Left renal cortex interstitium (tissue), 4 donors: ENCODE measurements at places on chromosomes 5 and 9.
A peak's percentile ranks its signal among the peaks of the same experiment; 100 is the strongest.

DNA sequence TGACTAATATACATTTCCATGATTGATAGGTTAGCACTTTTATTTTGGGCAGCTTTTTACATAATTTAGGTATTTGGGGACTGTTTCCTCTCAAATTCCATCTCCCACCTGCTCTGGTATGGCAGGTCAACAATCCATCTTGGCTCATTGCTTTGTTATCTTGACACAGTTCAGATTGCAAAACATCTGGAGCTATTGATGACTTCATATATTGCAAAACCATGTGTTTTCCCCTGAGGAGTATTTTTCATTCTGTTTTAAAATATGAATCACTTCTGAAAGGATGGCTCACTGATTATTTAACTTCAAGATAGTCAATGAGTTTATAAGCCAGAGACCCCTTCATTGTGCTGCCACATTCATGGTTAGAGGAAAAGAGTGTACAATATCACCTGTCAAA is 1206.0 kb upstream of the C9orf72 start:
- DNase-seq = no peak

GRCh38 chr9:69130456-69131441 is 43.3 kb upstream of the TJP2 start:
- DNase-seq = no peak

DNA sequence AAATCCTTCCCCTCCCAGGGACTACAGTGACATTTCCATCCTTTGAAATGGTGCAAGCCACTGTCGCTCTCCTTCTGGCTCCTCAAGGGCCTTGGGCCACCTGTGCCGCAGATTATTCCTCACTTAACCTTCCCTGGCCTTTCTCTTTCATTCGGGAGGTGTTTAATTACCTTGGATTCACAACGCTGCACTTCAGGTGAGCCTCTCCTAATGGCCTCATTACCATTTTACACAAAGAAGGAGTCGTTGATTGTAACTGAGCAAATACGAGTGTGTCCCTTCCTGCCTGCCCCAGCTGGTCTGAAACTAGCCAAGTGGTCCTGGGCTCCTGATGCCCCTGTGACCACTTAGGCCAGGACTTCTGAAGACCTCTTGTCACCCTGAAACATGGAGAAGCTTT is 205.0 kb downstream of the CRB2 start:
- DNase-seq = no peak

DNA sequence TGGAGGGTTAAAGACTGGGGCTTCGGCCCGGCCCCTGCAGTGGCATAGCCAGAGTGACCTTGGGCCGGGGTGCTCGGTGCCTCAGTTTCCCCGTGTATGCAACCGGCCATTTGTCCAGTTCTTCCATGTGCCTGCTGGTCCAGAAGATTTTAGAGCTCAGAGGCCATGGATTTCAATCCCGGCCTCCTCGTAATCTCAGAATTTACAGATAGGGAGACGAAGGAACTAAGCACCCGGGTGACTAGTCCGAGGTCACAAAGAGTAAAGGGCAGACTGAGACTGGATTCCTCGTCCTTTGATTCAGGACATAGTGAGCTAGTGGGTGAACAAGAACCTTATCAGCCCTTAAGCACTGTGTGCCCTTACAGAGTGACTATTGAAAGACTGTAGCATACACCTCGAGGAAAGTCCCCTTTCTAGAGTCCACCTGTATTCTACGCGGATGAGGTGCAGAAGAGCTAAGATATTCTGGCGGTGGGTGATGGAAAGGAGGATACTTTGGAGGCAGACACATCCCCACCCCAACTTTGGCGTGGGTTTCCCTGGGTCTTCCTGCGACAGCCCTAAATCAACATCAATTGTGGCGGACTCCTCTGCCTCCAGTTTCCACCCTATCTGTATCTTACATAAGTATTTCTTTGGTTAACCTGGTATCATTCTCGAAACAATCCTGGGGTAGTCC is 597 bp downstream of the SLC31A1 start:
- DNase-seq = no peak

DNA sequence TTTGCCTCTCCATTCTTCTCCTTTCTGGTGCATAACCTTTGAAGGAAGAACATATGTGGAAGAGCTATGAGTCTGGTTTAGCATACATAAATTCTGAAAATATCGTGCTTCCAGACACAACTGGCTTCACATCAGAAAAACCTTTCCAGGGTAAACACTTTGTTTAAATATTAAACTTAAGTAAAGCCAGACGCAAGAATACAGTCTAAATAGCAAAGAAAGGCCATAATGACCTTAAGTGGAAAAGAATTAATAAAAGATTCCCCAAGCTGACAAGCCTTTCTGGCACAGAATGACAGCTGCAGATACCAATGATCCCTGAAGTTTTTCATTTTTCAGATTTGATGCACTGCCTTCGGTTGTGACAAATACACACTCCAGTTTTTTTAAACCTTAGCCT is 13.5 kb upstream of the TSSK1B start:
- DNase-seq = no peak

GRCh38 chr9:26665666-26666065 is 226.9 kb downstream of the CAAP1 start:
- DNase-seq = no peak

GRCh38 chr9:127129718-127130085 is 7.3 kb upstream of the ANGPTL2 start:
- DNase-seq = no peak

- DNase-seq = no peak
Observed at GRCh38 chr5:101904736-101905135, 391.3 kb downstream of the SLCO4C1 start.

GRCh38 chr5:1500411-1501091 is 23.2 kb downstream of the LPCAT1 start:
- DNase-seq = no peak

DNA sequence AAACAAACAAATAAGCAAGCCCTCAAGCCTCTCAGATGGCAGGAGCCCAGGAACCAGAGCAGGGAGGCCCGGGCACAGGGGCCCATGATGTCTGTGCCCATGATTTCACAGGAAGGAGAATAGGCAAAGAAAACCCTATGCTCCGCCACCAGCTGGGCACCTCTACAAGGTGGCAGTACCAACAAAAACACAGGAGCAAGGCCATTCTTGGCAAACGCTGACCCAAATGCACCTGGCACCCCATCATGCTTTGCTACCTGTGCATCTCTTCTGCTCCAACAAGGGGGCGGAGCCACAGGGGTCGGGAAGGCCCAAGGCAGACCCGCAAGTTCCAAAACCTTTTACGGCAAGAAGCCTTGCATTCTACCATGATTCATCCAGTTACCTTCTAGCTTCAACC is 3.1 kb downstream of the BRD3 start:
- no peak for DNase-seq

DNA sequence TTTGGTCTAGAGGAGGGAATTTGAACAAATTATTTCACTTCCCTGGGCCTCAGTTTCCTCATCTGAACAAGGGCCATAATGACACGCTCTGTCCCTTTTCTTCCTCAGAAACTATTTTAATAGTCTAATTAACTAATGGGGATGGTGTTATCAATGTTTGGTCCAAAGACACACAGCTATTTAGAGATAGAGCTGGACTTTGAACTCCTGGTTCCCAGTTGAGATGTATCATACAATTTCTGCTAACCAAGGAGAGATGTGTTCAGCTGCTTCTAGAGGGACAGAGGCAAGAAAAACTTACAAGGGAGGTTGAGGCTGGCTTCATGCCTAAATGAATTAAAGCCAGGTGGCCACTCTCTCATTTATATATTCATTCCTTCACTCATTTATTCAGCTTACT is 90.6 kb upstream of the CLINT1 start:
- no peak for DNase-seq

- no peak for DNase-seq
Observed at GRCh38 chr5:72555871-72556270, 48.7 kb upstream of the ZNF366 start.

DNA sequence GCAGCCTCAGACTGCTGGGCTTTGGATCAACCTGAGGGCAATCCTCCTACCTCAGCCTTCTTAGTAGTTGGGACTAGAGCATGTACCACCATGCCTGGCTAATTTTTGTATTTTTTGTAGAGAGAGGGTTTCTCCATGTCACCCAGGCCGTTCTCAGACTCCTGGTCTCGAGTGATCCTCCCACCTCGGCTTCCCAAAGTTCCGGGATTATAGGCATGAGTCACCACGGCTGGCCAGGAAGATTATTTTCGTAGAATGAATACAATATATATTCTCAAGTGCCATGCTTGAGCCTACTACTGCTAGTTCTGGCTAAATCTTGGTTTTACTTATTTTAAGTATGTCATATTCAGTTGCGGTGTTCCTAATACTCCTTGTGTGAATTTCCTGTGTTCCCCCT is 88.2 kb upstream of the CLINT1 start:
- no peak for DNase-seq

DNA sequence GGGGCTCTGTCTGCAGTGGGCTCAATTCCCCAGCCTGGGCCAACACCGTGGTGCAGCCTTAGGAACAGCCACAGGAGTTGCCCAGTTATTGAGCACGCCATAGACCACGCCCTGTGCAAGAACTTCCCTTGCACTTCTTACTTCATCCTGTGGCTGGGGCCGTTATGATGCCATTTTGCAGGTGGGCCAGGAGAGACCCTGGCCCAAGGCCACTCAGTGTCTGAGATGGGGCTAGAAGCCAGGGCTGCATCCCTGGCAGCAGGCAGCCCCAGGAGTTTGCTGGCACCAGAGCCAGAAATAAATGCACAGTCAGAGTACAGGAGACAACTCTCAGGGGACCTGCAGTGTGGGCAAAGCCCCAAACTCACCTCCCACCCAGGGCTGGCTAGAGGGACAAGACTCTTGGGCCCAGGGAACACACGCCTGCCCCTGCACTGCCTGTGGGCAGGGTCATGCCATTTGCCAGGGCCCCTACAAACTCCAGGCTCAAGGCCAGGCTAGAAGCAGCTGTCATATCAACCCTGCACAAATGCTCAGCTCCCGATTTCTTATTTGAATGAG is 6.7 kb downstream of the CORO2A start:
- DNase-seq = no peak

DNA sequence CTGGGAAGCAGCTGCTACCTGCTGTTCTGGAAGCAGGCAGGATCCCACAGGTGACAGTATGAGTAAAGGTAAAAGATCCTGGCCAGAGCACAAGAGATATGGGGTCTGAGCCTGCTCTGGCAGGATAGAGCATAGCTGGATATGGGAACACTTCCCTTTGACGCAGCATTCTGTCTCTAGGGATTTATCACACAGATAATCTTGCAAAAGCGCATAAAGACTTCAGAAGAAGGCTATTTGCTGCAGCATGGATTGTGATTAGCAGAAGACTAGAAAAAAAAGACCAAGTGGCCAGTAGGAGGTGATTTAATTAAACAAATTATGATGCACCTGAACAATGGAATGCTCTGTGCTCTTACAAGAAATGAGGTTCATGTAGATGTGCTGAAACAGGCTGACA is 52.4 kb upstream of the PWWP2A start:
- DNase-seq = no peak

- DNase-seq = no peak
Observed at GRCh38 chr5:56475689-56476486, 242.8 kb upstream of the ANKRD55 start.

- no peak for DNase-seq
Observed at GRCh38 chr5:163624431-163624830, 119.0 kb downstream of the MAT2B start.

DNA sequence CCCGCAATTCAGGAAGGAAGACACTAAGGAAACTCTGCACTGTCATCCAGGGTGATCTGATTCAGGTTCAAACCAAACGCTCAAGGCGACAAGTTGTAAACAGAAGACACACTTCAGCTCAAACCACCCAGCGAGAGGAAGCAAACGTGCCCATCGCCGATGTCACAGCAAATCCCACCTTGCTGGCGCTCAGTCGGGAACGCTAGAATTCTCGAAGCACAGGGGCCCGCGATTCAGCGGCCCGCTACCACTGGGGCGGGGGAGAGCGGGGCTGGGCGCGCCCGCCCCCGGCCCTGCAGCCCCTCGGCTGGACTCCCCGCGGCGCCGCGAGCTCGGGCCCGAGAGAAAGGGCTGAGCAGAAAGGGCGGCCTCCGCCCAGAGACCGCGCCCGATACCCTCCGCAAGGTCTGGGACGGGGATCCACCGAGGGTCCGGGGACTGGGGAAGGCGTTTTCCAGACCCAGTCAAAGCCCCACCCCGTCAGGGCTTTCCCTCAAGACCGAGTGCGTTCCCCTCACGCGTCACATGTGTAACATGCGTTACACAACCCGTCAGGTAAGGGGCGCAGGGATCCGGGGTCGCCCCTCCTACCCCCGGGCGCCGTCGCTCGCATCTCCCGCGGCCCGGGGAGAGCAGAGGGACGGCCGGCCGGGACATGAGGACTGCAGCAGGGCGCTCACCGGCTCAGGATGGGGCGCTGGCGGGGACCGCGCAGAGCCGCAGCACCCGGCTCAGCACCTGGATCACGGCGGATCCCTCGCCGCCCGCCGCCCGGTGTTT is 469 bp downstream of the AGTPBP1 start:
- DNase-seq = peak; percentile 45

GRCh38 chr5:140690376-140690932 is 716 bp downstream of the HARS1 start:
- DNase-seq = no peak

GRCh38 chr5:150404941-150405816 is 7.5 kb downstream of the CD74 start:
- DNase-seq = no peak

- no peak for DNase-seq
Observed at GRCh38 chr9:86034863-86035734, 64.3 kb downstream of the GOLM1 start.

DNA sequence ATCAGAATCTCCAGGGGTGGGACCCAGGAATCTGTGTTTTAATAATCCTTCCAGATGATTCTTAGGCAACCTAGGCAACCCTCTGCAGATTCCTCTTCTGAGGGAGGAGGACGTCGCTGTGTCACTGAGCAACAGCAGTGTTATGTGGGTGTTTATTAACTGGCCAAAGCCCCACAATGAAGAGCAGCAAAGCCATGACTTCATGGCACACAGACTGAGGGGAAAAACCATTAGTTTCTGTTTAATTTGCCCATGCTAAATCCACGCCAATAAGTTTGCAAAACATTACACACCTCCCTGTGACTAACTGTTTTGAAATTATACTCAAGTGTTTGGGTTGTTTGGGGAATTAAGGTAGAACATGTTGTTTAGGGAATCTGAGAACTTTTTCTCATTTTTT is 83.7 kb upstream of the TMED7 start:
- no peak for DNase-seq

- no peak for DNase-seq
Observed at GRCh38 chr5:112758676-112759075, 21.0 kb downstream of the APC start.

- no peak for DNase-seq
Observed at GRCh38 chr9:120344230-120344629, 235.7 kb downstream of the CDK5RAP2 start.
